ENCODE measurements at places on chromosomes 13 and 19.

- no peak for DNase-seq
These were observed 21.2 kb upstream of the DOCK9 start for GRCh38 chr13:98998831-98999638.

DNA sequence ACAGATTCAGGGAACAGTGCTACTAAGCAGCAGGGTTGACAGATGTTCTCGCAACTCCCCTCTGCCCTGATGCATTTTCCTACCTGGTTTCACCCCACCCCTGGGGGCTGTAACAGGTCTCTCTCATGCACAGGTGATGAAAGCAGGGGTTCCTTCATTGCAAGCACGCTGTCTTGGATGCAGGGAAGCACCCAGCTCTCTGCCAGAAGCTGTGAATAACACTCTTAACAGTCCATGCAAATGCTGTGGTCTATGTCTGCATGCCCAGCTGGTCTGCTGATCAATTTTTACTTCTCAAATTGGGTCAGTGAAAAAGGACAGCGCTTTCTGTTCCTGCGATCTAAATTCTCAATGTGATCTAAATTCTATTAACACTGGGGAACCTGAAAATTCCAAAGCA is 246.3 kb upstream of the TSHZ3 start:
- no peak for DNase-seq

DNA sequence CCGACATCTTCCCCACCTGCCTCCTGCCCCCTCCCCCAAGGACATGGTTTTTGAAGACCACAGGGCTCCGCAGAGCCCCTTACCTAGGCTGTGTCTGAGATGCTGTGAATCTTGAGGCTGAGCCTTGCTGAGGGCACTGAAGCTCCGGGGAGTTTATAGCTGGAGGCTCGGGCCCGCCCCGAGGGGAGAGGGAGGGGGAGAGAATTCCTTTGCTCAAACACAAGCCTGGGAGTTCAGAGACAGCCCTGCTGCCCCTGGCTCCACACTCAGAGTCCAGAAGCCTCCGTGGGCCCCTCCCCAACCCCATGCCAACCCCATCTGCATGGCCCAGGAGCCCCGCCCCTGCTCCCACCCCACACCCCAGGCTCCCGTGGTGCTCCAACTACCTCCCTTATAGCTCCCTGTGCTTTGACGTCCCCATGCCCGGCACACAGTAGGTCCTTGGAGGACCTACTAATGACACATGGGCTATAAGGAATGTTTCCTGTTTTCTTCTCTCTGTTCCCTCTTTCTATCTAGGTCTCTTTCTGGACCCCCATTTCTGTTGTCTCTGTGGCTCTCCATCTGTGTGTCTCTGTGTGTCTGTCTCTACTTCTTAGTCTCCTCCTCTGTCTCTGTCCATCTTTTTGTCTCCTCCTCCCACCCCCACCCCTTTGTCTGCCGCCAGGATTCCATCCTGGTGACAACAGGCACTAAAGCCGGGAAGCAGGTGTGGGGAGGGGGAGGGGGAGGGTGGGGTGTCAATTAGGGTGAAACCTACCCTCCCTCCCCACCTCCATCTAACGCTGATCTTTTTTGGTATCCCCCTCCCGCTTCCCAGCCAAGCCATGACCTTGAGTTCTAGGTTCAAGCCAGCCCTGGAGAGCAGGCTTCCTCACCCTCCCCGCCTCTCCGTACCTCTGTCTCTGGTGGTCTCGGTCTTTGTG is at the start of gene TNNT1:
Gene TNNT1, minus strand, starts transcription at position 129 of the 926 bp plus-strand sequence. CDS start 2,049 bp downstream, outside the sequence.
- DNase-seq, result no peak

DNA sequence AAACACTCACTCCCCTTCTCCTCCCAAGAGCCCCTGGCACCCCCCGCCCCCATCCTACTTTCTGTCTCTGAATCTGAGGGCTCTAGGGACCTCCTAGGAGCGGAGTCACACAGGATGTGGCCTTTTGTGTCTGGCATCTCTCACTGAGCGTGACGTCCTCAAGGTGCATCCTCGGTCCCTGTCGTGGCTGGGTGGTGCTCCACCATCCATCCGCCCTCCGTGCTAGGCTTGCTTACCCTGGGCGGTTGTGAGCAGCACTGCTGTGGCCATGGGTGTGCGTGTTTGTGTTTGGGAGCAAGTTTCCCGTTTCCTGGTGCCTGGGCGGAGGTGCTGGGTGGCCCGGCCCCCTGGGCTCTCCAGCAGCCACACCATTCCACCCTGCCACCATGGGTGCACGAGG is 12.2 kb downstream of the PLEKHJ1 start:
- no peak for DNase-seq

DNA sequence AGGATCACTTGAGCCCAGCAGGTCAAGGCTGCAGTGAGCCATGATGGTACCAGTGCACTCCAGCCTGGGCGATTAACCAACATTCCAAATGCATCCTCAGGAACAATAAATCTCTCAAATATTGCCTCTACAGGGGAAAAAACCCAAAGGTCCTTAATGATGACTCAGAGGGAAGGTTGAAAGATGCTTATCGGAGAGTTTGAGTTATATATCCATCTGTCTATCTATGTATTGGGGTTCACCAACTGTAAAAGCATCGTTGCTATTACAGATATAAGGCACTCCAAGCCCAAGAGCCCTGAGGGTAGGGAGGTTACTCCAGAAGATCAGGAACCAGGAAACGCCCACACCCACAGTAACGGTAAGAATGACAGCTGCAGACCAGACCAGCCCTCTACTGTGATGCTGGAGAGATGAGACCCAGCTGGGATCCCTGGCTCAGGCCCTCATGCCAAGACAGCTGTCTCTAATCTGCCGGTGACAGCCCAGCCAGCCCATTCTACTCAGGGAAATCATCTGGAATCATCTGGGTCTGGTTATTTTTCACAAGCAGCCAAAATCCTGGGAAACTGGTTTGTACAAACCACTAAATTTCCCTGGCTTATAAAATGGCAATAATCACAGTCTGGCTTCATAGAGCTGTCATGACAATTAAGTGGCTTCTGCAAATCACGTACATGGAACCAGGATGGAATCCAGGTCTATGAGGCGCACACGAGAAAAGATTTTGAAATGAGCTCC is 23.8 kb downstream of the TEX101 start:
- no peak for DNase-seq
